ENCODE measurements at places on chromosomes 5 and 9.

DNA sequence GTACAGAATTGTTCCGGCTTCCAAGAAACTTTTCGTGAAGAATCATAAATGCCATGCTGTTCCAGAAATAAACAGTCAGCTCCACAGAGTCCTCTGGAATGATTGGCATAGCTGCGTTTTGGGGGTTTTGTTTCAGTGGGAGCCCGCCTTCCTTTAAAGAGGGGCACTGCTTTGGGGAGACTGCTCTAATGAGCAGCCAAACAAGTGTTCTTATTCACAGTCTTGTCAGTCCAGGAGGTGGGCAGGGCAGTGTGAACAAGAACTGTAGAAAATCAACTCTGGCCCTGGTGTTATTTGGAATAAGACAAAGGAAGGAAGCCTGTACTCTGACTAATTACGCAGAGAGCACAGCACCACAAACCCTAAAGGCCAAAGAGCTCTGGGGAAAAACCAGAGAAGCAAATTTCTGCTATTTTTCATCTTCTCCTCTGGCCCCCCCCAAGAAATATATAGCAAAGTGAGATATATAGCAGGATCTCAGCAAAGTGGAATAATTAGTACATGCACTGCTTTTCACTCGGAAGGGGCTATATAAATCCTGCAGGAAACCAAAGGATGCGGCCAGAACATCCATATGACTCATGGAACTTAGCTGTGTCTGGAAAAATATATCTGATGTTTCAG lies 92.9 kb downstream of the GLDC start:
- DNase-seq, result no peak

GRCh38 chr5:138466125-138466899 lies 1.0 kb downstream of the EGR1 start:
- no peak for DNase-seq

GRCh38 chr5:33037076-33037475 lies 326.0 kb downstream of the NPR3 start:
- no peak for DNase-seq

GRCh38 chr5:56412601-56413379 lies 179.7 kb upstream of the ANKRD55 start:
- peak; percentile 53 for DNase-seq

DNA sequence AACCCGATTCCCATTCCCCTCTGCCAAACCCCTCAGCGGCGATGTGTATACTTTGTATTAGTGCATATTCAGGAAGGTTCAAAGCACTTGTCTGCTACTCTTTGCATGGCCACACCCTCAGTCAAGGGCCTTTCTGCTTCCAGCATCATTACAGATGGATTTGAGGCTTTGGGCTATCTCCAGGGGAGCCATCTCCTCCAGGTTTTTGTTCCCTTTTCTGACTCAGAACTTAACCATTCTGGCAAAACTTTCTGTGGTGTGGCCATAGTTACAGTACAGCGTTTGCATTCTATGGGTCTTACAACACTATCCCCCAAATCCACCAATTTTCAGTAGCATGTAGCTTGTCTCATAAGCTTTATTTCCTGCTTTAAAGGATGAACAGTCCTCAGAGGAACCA lies 36.0 kb upstream of the SVEP1 start:
- DNase-seq, result no peak

- no peak for DNase-seq
These were observed 44.3 kb downstream of the SEMA6A start for GRCh38 chr5:116530276-116530675.

GRCh38 chr5:69265931-69266330 lies 31.2 kb downstream of the CDK7 start:
- no peak for DNase-seq

DNA sequence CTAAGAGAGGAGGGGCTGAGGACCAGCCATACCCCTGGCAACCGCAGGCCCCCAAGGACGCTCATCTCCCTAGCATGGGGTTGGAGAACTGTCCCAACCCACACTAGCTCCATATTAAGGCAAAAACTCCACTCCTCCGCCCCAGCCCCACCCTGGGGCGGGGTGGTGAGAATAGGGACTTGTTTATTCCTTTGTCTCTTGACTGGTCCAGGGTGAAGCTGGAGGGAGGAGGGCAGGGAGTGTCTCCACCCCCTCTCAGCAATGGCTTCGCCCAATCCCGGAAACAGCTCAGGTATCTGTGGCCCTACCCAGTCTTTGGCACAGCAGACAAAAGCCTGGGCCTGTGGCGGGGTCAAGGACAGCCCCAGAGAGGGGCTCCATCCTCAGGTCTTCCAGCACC lies 16.9 kb downstream of the PRRX2 start:
- no peak for DNase-seq
